ENCODE measurements at places on chromosomes 7 and 10. TPM values are rescaled to one million over a fixed set of nuclear protein-coding genes. Genes with fewer than 3 reads are reported as not detected.

Gene TSPAN33
- total RNA-seq: 153 TPM

Gene AQP1
- total RNA-seq: 3.9 TPM

Gene POM121L12
- total RNA-seq: not detected

Gene CLDN3
- total RNA-seq: not detected

Gene CTBP2
- total RNA-seq: 27.7 TPM

Gene NACAD
- 1.2 TPM for total RNA-seq

Gene NUTM2D
- 3.1 TPM for total RNA-seq

Gene ABCC2
- total RNA-seq: 0.05 TPM

Gene KIAA1217
- total RNA-seq: 13.2 TPM

Gene RNF148
- not detected for total RNA-seq

Gene C10orf90
- total RNA-seq: 0.72 TPM

GRCh38 chr10:7251696-7252465 is 159.0 kb downstream of the SFMBT2 start:
- DNase-seq: no peak

- DNase-seq: no peak
Measured at GRCh38 chr10:118076705-118077104, 30.0 kb upstream of the RAB11FIP2 start.

GRCh38 chr7:107327986-107328569 is 141.8 kb upstream of the GPR22 start:
- no peak for DNase-seq

DNA sequence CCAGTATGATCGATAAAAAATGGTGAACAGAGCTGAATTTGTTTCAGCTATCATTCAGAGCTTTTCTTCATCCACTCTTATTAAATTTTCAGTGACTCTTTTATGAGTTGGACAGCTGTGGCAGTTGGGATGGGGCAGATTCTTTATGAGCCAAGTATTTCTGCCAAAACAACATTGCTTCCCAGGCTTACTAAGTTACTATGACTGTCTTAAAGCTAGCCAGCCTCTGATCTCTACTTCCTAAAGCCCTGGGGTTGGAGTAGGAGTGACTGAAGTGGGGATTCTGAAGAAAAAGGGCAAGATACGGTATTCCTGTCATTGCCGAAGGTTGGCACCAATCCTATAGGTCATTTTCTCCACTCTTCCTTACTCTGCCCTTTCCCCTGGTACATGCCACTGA is 12.7 kb downstream of the RPP30 start:
- DNase-seq: peak; percentile 87

DNA sequence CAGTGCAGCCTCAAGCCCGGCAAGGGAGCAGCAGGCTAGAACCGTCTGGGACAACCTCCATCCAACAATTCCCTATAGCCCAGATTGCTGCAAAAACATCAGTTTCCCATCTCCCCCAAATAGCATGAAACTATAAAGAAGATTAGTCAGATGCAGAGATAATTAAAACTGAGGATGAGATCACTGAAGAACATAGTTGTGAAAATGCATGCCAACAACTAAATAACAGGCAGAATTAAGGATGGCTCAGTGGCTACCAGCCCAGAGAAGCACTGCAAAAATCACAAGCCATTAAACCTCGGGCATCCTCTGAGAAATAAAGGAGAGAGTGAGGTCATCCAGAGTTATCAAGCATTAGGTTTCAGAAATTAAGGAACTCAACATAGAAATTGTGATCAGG is 427.1 kb downstream of the TNS3 start:
- DNase-seq: no peak

- DNase-seq: no peak
Measured at GRCh38 chr10:52064084-52064845, 249.8 kb upstream of the DKK1 start.

GRCh38 chr7:155296788-155297516 is 726 bp upstream of the INSIG1 start:
- DNase-seq: peak; percentile 91

DNA sequence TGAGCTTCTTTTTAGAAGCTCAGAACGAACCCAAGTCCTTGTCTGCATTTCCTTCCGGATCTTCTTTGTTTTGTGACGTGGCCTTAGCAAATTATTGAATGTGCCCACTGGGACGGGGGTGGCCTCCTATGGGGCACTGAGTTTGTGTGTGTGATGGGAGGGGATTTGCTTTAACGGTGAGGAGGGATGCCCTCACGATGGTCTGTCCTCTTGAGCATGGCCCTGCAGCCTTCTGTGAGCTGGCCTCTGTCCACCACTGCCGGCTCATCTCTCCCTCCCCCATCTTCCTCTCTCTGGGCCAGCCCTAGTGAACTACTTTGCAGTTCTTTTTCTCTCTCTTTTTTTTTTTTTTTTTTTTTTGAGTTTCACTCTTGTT is 62.9 kb upstream of the MKRN1 start:
- DNase-seq: peak; percentile 24

- DNase-seq: peak; percentile 61
Measured at GRCh38 chr10:124717911-124718741, 26.1 kb downstream of the FAM53B start.

DNA sequence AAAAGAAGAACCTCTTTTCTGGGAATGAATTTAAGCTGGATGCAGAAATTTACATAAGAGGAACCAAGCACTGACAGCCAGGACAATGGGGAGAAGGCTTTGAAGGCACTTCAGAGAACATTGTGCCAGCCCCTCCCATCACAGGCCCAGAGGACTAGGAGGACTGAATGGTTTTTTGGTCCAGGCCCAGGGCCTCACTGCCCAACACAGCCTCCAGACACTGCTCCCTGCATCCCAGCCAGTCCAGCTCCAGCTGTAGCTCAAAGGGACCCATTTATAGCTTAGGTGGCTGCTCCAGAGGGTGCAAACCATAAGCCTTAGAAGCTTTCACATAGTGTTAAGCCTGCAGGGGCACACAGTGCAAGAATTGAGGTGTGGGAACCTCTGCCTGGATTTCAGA is 142.1 kb downstream of the DPY19L1 start:
- no peak for DNase-seq

GRCh38 chr7:105910172-105910571 is 33.8 kb upstream of the ATXN7L1 start:
- DNase-seq: no peak

DNA sequence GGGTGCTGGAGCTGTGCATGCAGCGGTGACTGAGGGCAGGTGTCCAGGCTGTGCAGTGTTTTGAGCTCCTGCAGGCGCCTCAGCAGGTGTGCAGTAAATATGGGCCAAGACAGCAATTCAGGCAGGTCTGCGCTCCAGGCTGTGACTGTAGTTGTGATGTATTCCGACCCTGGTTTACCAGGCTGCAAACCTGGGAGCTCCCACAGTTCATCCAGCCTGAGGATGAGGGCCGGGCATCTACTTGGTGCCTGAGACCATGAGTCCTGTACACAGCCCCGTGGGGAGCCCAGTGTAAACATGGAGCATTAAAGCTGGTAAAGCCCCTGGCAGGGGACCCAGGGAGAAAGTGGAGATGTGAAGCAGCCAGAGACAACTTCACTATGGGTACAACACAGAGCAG is 82.8 kb downstream of the VOPP1 start:
- no peak for DNase-seq

DNA sequence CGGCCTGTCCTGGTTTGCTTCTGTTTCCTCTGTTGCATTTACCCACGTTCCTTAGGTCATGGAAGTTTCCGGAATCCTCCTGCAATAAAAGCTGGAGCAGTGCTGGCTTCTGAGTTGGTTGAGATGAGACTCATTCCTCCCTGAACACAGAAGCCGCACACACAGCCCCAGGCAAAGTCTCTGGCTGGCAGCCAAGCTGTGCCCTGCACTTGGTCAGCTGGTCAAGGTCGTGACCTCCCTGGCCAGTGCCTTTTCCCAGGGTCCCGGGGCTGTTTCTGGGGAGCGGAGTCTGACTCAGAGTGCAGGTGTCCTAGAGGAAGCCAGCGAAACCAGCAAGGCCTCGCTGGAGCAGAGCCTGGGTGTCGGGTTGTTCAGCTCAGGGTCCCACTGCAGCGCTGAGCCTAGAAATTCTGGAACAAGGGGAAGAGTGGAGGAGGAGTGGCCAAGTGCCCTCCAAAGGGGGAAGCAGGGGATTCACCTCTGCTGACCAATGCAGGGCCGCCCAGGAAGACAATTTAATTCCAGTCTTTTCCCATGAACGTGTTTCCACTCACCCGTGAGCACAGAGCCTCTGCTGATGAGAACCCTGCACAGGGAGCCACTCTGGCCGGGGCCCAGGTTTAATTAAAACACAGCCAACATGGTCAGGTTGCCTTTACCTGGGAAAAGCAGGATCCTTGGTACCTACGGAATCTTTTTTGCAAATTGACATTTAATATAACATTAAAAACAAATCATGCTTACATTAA is 245.5 kb upstream of the PPP2R2D start:
- no peak for DNase-seq

- DNase-seq: no peak
Measured at GRCh38 chr10:119302591-119303253, 95.4 kb downstream of the GRK5 start.

GRCh38 chr7:129421717-129422250 is 12.4 kb upstream of the STRIP2 start:
- peak; percentile 61 for DNase-seq

DNA sequence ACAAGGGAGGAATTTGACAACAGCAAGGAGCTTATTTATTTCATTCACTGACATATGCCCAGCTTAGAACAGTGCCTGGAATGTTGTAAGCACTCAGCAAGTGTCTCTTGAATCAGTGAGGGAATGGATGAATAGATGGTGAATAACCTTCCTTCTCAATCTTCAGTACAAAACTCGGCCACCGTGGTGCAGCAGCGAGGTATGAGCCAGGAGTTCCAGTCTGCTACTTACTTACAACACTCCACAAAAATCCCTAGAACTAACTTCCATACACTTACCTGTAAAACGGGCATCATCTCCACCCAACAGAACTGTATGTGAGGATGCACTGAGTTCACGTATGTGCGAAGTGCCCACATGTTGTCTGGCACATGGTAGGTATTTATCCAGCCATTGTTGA is 237.4 kb downstream of the WDR11 start:
- no peak for DNase-seq

DNA sequence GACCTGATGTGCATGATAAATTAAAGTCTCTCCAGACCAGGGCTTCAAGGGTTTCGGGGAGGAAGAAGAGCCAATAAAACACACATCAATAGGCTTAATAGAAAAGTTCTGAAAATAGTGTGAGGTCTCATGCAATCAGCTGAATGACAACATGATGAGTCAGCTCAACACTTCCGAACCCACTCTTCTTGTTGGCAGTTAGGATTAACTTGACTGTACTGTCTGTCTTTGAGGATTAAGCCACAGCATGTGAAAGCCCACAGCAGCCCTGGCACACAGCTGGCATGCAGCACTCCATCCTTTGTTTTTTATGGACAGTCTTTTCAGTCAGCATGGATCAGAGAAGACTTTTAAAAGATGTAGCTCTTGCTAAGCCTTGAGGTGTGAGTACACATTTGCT is 526.9 kb upstream of the VSTM2A start:
- DNase-seq: peak; percentile 92

- no peak for DNase-seq
Measured at GRCh38 chr7:120586571-120586970, 271.4 kb downstream of the TSPAN12 start.

DNA sequence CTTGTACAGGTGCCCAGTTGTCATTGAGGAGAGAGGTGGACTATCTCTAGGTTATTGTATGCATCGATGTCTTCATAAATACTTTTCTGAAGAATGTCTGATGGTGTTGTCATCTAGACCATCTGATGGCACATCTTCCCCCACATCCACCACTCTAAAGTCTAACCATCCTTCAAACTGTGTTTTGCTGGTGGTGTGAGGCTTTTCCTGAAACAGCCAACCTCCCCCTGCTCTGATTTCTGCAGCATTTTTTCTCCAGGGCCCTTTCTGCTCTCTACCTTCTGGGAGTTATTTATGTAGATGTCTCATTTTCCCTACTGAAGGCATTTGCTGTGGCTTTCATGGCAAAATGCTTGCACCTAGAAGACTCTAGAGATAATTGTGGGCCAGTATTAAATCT is 1.5 kb downstream of the PLCE1 start:
- DNase-seq: no peak

DNA sequence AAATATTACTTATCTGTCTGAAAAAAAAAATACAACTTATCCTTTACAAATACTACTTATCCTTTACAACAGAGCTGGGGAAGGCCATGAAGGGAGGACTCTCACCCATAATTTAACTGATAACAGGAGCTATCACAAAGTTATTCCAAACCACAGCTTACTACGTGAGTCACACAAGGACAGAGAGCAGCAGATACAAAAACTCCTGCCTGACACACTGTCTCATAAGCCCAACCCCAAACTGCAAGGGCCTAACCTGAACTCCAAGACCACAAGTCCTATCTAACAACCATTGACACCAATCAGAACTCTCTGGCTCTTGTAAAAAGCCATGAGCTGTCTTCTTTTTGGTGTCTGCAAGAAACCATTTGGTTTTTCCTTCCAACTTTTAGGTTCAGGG is 28.5 kb upstream of the CXCL12 start:
- no peak for DNase-seq

GRCh38 chr7:132709971-132710567 is 133.8 kb upstream of the PLXNA4 start:
- DNase-seq: peak; percentile 37

- DNase-seq: peak; percentile 74
Measured at GRCh38 chr7:91264924-91265681, 870 bp downstream of the FZD1 start.

GRCh38 chr10:121307411-121307980 is 290.7 kb downstream of the FGFR2 start:
- DNase-seq: no peak

Measured in myocyte (in vitro differentiated cells).